ENCODE measurements at places on chromosomes 11 and 22.

DNA sequence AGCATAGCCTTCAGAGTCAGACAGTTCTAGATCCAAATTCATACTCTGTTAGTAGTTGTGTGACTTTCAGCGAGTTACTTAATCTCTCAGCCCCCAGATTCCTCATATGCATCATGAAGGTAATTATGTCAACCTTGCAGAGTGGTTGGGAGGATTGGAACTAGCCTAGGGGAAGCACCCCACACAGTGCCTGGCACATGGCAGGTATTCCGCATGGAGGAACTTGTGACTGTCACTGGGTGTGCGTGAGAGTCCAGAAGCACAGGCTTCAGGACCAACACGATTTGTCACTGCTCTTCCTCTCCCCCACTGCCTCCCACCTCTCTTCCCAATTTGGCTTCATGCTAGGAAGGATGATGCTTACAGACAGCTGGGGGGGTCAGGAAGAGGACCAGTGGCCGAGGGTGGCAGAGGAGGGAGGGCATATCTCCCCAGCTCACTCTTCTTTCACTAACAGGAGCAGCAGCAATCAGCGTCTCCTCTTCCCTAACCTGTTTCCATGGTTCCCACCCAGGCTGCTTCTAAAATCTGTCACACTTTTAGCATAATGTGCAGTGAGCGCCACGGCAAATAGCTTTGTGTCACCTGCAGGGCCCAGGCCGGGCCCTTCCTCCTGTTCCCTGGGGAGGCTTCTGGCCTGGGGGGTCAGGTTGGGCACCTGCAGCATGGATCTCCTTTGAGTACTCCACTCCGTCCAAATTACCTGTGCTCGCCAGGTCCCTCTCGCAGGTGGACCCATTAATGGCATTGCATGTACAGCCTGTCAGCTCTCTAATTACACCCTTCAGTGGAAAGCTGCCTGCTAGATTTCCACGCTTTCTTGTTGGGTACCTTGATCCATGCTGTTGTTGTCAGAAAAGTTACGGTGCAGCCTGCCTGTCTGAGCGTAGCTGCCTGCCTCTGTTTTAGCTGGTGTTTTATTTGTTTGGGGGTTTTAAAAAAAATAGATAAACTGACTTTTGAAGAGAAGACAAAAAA is 400.4 kb downstream of the NXPE2 start:
- DNase-seq = no peak

- no peak for DNase-seq
These were observed 28.4 kb downstream of the SUSD2 start for GRCh38 chr22:24209687-24210086.

DNA sequence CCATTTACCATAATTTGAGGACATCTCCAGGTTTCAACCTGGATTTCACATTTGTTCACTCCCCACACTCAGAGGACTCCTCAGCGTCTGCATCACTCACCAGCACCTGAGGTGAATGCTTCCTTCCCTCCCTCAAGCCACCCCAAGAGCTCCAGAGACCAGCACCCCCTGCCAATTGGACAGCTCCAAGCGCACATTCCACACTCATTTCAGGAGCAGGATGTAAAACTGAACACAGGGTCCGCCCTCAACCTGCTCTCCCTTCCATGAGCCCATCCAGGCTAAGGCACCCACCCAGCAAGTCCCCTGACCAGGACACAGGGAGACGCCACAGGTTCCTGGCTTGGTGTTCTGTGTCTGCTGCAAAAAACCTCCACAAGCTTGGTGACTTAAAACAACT is 3.9 kb downstream of the SCGB1D1 start:
- no peak for DNase-seq

- no peak for DNase-seq
These were observed 7.3 kb downstream of the IFT27 start for GRCh38 chr22:36768616-36769015.

- no peak for DNase-seq
These were observed 62.9 kb upstream of the CSNK2A3 start for GRCh38 chr11:11415901-11416300.

DNA sequence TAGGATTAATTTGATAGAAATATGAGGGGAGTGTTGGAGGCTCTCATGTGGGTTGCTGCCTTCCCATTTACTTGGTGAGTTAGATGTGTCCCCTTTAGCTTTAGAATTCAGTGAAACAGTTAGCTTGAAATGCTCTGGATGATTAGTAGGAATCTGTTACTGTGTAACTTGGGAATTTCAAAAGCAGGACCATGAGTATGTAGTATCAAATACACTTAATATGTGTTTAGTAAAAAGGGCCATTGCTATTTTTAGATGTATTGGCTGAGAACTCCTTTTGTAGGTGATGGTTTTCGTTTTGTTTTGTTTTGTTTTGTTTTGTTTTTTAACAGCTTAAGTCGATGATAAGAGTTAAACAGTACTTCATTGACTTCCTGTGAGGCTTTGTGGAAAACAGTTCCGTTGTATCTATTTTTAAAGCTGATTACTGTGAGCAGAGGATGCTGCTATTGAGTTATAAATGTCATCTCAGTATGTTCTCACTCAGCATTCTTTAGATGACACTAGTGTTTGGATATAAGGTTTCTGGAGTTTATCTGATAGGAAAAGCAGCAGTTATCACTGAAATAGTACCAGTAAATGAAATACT is 53.5 kb downstream of the MCAM start:
- no peak for DNase-seq

Measured in NAMALWA (cell line).